ENCODE measurements at places on chromosomes 7 and 10. TPM values are rescaled to one million over a fixed set of nuclear protein-coding genes. Genes with fewer than 3 reads are reported as not detected.

DNA sequence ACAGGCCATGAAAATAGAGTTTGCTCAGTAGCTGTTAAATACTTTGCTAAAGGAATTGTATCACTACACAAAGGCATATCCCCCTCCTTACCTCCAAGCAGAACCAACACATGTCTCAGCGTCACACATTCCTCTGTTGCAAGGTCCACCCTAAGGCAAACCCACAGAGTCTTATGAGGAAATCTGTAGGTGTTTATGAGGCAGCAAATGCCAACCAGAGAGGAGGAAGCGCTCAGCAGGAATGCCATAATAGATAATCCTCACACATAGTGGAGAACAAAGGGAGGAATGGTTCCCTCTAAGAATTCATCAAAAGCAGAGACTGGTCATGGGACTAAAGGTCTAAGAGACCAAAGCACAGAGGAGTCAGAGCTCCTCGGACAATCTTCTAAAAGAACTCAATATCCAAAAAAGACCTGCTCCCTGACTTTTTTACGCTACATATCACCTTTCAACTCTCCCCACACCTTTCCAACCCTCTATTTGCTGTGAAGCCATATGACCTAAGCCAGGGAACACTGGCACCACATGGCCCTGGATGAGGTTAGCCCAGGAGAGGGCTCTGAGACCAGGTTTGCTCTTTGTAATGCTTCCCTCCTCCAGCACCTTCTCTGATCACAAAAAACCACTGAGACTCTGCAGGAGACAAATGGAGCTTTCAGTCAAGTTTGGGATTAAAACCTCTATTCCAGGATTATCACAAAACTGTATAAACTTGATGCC, 7.3 kb downstream of the SLC25A13 start:
- DNase-seq: peak; percentile 21

The EIF5AL1 gene
- total RNA-seq: 0.75 TPM

DNA sequence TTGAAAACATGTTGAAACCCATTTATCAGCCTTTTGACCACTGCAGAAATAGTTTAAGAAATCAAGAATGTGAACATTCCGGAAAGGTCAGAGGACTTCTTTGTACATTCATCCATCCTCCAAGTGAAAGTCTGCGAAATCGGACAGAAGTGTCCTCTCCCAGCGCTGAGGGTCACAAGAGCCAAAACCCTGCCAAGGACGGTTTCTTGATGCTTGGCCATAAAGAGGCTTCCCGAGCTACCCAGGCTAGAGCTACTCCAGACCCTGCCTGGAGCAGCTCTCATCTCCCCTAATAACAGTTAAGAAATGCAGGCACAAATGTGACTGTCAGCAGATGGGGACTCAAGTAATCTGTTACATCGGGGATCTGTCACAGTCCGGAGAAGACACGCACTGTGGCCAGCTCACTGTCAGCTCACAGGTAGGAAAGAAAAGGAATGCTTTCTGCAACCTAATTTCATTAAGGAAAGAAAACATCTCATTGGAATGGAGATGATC, 4.5 kb upstream of the CYTH3 start:
- DNase-seq: no peak

The CD36 gene
- total RNA-seq: not detected

DNA sequence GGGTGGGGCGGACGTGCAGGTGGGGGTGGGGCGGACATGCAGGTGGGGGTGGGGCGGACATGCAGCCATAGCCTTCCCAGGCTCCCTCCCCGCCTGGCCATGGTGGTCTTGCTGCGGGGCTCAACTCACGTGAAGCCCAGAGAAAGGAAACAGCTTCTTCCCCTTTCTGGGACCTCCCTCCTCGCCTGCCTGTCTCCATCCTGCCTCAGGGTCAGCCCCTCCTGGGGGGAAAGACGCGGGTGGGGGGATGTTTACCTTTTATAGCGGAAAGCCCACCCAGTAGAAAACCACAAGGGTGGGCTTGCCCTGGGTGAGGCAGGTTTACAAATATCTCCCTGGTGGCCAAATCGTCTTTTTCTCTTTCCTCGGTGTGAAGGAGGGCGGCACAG, 520.0 kb downstream of the GLRX3 start:
- DNase-seq: no peak

DNA sequence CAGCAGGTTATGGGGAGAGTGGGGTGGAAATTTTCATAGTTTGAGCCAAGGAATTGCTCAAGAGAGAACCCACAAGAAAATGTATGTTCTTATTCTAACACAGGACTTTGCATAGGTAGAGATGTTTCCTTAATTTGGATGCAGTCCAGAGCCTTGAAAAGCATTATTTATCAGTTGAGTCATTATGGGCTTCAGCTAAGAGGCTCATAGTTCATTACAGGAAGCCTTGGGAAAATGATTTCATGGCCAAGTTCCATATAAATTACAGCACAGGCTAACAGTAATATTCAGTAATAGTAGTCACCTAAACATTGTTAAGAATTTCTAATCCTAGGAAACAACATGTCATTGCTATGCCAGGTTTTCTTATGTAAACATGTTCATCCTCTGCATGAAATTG, 131.1 kb upstream of the PTPRZ1 start:
- no peak for DNase-seq

DNA sequence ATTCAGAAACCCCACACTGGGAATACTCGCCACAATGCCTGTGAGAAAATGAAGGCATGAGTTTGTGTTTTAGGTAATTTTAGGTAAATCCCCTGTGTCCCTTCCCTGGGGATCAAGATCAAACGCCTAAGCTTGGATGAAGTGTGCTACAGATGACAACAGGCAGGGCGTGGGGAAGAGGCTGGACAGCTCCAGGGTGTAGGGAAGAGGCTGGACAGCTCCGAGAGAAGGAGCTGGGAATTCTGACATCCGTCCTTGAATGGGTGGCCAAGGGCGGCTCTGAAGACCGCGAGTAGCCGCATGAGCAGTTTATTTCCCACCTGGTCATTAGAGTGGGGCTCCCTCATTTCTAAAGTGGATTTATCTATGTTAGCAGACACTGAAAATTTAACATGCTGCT, 109.7 kb downstream of the RAMP3 start:
- no peak for DNase-seq

- DNase-seq: no peak
These were observed 100.9 kb downstream of the ITIH5 start for GRCh38 chr10:7565871-7566270.

The PDE6C gene
- not detected for total RNA-seq

The EPDR1 gene
- 22.7 TPM for total RNA-seq

DNA sequence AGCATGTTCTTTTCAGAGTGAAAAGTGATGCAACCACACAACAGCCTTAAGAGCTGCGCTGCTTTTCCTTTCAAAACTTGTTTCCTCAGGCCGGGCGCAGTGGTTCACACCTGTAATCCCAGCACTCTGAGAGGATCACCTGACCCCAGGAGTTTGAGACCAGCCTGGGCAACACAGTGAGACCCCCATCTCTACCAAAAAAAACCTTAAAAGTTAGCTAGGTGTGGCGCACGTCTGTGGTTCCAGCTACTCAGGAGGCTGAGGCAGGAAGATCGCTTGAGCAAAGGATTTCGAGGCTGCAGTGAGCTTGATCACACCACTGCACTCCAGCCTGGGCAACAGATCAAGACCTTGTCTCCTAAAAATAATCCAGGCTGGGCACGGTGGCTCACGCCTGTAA, 2.0 kb downstream of the COX19 start:
- no peak for DNase-seq

The MIOS gene
- total RNA-seq: 26.6 TPM

DNA sequence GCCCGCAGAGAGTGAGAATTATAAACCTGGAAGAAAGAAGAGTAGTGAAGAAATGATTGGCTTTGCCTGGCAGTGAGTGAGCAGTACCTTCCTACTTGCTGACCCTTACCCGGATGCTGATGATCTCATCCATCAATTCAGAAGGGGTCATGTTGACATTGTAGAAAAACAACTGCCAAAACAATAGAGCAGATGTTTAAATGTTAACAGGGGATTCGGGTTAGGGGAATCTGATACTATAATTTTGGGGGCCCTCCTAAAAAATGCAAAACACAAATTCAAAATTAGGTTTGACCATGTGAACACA, 78.1 kb downstream of the MYOF start:
- no peak for DNase-seq

The AKR1C4 gene
- total RNA-seq: not detected

The PNLIP gene
- not detected for total RNA-seq

DNA sequence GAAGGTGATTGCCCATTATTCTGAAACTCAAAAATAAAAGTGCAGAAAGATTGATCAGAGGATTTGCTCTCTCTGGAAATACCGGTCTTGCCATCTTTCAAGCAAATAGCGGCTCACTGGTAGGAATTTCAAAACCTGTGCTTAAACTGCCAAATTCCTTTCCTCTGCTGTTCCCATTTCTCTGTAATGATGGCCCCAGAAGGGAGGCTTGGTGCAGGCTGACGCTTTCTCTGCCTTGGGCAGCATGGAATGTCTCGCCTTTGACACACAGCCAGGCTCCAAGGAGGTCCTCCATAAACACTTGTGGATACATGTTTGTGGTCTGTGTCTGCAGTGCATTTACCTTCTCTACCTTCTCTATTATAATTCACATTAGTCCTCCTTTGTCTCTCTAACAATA, 146.8 kb downstream of the HIBADH start:
- DNase-seq: peak; percentile 7

The TCAF2 gene
- 9.7 TPM for total RNA-seq
